Stimulated activated CD8-positive, alpha-beta memory T cell treated with anti-CD3 and anti-CD28 coated beads, Interleukin-4, amount 100 ng/mL, for 48 hours (primary cell): ENCODE measurements at places on chromosomes 2 and 18.

GRCh38 chr2:128300151-128301020 is 18.3 kb downstream of the HS6ST1 start:
- no peak for DNase-seq

DNA sequence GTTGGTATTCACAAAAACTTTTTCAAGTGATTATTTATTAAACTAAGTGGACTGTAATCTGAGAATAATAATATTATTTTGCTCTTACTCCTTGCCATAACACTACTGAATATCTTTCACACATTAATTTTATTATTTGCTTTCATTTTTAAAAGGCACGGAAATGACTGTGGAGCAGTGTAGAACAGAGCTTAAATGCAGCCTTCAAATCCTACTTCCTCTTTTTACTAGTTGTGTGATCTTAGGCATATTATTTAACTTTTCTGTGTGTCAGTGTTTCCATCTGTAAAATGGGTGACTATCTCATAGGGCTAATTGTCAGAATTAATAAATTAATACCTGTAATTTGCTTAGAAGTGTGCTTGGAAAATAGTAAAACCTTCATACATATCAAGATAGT is 55.5 kb upstream of the SLC8A1 start:
- DNase-seq, result no peak

DNA sequence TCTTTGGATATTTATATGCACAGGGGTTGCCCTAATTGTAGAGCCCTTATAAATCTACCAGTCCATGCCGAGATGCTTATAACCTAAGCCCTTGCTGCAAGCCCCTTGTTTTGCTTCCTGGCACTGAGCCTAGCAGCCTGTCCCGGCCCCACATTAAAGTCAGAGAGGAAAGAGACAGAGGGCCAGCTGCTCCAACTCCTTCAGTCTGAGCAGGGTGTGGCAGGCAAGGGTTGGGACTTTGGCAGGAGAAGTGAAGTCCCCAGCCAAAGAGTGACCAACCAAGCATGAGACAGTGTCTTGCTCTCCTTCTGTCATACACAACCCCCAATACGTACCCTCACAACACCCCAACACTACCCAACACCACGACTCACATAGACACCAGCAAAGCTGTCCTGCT is 54.7 kb upstream of the FZD7 start:
- no peak for DNase-seq

GRCh38 chr2:20596973-20597859 is 53.7 kb downstream of the HS1BP3 start:
- DNase-seq, result no peak

DNA sequence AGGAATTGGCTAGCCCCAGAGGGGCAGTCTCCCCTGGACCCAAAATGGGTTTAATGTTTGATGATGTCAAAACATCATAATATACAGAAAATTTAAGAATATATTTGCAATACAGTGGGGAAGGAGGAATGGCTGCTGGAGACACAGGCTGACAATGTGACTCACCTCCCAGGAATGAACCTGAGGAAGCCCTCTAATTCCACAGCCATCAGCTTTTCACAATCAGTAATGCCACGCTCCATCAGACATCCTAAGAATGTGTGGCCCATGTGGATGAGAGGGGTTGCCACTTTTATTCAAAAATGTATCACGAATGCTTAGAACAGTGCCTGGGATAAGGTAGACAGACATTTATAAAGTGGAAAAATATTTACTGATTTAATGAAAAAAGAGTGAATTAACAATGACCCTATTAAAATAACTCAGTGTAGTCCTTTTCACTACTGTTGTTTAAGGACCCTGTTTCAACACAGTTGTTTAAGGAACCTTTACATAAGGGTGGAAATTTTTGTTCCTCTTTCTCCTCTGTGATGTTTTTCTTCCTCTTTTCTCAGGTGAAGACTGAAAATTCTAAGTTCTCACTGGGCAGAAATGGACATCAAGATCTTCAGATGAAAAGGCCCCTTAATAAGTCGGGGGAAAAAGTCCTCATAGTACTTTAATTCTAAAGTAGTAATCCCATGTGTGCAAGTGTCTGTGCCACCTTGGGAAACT is 17.5 kb upstream of the TMEM163 start:
- no peak for DNase-seq

GRCh38 chr2:198191651-198192050 is 387.3 kb downstream of the PLCL1 start:
- DNase-seq, result no peak

GRCh38 chr18:39596221-39596620 is 2030.6 kb upstream of the CELF4 start:
- no peak for DNase-seq

DNA sequence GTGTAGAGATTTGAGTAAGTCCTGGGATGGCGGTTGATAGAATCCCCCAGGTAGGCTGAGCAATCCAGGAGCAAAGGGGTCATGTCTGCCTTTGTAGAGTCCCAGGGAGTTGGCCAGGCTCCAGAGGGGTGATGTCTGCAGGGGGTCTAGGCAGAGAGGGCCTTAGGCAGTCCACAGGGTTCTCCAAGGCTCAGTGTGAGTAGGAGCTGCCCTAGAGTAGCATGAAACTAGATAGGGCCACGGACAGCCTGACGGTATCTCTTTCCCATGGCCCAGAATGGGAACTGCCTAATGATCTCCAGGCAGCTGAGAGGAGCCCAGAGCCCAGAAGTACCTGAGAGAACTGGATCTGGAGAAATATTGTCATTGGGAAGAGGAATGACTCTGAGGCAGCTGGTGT is 9.0 kb upstream of the FAM136A start:
- DNase-seq, result no peak

DNA sequence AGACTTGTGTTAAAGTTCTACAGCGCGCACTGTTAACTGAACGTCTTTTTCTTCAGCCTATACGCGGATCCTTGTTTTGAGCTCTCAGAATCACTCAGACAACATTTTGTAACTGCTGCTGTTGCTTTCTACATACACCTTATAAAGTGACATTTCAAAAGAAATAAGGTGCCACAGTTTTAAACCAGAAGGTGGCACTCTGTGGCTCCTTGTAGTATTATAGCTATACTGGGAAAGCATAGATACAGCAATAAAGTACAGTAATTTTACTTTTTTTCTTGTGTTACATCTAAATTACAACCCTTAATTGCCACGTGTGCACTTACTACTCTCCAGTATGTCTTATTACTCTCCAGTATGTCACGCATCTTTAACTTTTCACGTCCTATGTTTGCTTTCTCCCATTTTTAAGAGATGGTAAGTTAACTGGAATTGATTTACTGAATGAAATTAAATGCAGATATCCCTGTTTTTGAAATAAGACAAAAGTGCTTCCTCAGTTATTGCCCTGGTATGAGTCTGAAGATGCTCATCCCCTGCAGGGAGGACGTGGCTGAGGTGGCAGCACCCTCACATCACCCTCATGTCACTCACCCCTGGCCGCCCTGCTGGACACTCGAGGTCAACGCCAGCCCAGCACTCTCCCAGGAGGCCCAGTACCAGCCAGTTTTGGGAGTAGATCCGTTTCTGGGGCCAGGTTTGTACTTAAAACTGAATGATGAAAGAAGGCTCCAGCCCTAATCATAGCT is 37.8 kb downstream of the GORASP2 start:
- DNase-seq, result no peak

DNA sequence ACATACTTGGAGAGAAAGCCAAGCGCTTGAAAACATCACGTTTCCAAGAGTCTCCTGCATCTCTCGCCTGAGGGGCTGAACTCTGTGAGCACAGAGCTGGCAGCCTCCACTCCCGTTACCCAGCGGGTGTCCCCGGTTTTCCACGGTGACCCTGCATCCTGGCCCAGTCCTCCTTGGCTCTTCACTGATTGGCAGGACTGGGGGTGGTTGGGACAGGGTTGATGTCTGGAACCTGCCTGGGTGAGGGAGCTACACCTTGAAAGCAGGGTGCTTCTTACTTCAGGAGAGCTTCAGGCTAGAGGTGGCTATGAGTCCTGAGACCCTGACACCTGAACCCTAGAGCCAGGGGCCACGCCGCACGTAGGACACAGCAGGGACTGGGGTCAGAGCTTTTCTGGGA is 234.1 kb downstream of the DYSF start:
- DNase-seq, result no peak

DNA sequence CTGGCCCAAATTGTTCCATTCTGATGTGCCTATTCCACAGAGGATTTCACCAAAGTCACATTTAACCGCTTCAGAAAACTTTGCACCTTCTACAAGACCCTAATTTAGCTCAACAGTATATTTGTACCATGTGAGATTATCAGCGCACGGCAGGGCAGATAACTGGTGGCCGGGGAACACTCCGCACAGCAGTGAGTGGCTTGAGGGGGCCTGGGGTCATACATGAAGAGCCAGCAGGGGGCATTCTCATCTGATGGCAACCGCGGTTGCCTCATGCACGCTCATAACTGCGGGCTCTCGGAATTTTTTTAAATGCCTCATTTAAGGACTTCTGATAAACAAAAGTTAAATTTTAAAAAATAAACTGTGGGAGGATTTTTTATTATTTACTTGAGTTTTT is 84.1 kb downstream of the BIN1 start:
- DNase-seq, result no peak

- DNase-seq, result peak; percentile 65
Observed at GRCh38 chr2:1750933-1751766, 6.8 kb upstream of the PXDN start.

GRCh38 chr18:29841631-29842030 is 1200.9 kb downstream of the DSC3 start:
- no peak for DNase-seq

- DNase-seq, result peak; percentile 46
Observed at GRCh38 chr2:202034249-202035088, 814 bp downstream of the FZD7 start.

DNA sequence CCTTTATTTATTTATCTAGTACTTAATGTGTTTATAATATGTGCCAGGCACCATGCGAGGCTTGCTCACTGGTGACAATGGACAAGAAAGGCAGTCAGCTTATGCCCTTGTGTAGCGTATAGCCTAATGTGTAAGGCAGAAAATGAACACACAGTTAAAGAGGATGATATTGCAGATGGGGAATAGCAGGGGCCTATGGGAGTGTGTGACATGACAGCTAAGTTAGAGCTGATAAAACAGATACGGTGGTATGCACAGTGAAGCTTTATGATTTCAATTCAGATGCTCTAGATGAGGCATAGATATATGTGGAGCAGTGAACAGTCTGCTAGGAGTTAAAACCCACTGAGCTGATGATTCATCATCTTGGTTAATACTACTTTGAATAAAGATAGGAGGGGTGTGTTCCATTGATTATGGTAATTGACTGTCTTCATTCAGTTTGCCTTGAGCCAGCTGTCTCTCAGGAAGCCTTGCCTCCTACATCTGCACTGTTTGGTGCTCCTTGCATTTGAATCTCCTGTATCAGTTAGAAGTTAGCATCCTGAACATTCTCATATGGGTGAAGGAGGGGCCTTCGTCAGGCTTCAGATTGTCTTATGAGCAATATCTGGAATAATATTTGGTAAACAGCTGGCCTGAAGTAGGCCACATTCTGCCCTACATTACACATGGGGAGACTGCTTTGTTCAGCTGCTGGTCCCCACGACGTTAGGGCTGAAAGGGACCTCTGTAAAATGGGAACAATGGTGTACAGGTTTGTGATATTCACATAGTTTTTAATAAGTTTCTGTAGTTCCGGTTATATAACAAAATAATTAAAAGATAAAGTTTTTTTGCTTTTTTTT is 13.2 kb downstream of the MAP4K4 start:
- DNase-seq, result peak; percentile 25

GRCh38 chr2:169806586-169806985 is 7.9 kb downstream of the SSB start:
- no peak for DNase-seq

DNA sequence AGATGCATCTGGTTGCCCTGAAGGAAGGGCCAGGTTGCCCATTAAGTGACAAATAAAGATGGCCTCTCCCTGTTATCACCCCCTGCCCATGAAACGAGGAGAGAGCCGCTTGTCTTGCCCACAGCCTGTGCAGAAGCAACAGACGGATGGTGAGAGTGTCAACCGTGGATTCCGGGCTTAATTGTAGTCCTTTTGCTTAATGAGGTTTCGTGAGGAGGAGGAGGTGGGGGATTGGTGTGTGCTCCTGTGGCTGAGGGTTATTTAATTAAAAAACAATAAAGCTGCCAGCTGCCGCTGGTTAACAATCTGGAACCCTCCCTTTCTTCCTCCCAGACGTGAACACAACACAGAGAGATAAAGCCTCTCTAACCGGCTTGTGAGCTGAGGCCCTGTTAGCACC is 188.0 kb upstream of the PARD3B start:
- DNase-seq, result no peak

- no peak for DNase-seq
Observed at GRCh38 chr2:168460571-168460970, 4.5 kb downstream of the CERS6 start.

DNA sequence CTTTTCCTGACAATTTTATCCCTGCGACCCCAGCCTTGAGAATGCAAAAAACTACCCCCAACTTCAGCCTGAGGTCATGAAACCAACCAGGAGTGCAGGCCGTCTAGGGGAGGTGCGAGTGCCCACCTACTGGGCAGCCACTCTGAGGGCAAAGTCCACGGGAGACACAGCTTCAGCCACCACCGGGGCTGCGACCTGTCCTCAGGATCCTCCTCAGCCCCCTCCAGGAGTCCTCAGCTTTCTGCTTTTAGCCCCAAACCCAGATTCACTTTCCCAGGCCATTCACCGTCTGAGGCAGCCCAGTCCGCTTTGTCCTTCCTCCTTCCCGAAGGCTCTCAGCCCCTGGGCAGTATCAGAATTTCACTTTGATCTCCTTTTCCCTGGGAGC is 210.2 kb upstream of the TNP1 start:
- no peak for DNase-seq

- peak; percentile 65 for DNase-seq
Observed at GRCh38 chr2:86783615-86784339, 6.9 kb downstream of the CD8A start.

GRCh38 chr18:36130039-36130831 is 536 bp downstream of the ELP2 start:
- DNase-seq, result no peak

- DNase-seq, result no peak
Observed at GRCh38 chr2:158484892-158485556, 28.3 kb downstream of the PKP4 start.

DNA sequence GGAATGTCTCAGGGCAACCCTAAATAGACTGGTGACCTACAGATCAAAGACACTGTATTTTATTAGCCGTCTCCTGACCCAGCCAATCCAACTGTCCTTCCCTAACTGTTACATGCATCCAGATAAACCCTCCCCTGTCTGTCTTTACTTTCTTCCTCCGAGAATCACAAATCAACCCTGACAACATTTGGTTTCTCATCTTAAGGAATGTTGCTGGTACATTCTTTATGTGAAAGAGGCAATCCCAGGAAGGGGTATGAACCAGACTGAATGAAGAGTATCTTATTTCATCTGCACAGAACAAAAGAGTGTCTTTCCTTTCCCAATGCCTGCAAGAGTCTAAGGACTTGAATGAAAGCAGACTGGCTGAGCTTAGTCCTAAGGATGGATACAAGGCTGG is 113.9 kb upstream of the LTBP1 start:
- no peak for DNase-seq

DNA sequence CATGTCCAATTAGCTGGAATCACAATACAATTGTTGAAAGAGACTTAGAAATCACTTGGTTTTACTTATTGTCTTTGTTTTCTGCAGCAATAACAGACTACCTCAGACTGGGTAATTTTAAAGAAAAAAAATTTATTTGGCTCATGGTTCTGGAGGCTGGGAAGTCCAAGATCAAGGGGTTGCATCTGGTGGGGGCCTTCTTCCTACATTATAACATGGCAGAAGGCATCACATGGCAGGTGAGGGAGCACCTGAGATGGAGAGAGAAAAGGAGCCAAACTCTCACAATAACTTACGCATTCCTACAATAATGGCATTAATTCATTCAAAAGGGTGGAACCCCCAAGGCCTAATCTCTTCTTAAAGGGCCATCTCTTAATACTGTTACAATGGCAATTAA is 37.5 kb upstream of the KLHL14 start:
- DNase-seq, result no peak
